Body of pancreas (tissue), 4 donors: ENCODE measurements at places on chromosomes 12 and 14.

- H3K4me1 ChIP-seq: no peaks in the 10 kb centered on the region
- H3K36me3 ChIP-seq: no peaks in the 10 kb centered on the region
- DNase-seq: no peak
These were observed 134.4 kb upstream of the AMIGO2 start for GRCh38 chr12:47214001-47214619.

DNA sequence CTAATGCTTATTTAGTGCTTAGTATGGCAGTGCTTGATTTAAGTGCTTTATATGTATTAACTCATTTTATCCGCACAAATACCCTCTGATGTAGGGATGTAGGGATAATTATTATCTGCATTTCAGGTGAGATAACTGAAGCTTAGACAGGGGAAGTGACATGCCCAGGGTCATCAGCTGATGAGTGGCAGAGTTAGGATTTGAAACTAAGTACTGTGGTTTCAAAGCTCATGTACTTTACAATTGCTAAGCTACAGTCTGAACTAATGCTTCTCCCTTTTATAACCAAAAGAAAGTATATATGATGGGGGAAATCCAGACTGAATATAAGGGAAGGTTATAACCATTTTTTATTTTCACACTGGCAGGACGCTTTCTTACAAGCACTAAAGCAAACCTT, 229.6 kb upstream of the NAV3 start:
- H3K27me3 ChIP-seq: no peaks in the 10 kb centered on the region
- no peak for DNase-seq
- no peak overlapping the region for H3K27ac ChIP-seq
- H3K4me3 ChIP-seq: no peak overlapping the region
- no peaks in the 10 kb centered on the region for H3K36me3 ChIP-seq
- peaks cover 13% of the 10 kb centered on the region for H3K4me1 ChIP-seq

GRCh38 chr12:89657066-89657465, 51.6 kb downstream of the ATP2B1 start:
- no peak overlapping the region for H3K27ac ChIP-seq
- no peaks in the 10 kb centered on the region for H3K36me3 ChIP-seq

GRCh38 chr12:53474819-53475218, 22.9 kb downstream of the PCBP2 start:
- no peak for DNase-seq
- peaks cover 9% of the 10 kb centered on the region for H3K36me3 ChIP-seq
- H3K4me3 ChIP-seq: no peak overlapping the region
- H3K27me3 ChIP-seq: no peaks in the 10 kb centered on the region
- H3K27ac ChIP-seq: no peak overlapping the region

- no peaks in the 10 kb centered on the region for H3K36me3 ChIP-seq
- no peaks in the 10 kb centered on the region for H3K4me1 ChIP-seq
- no peak overlapping the region for H3K27ac ChIP-seq
- H3K27me3 ChIP-seq: no peaks in the 10 kb centered on the region
These were observed 335.2 kb downstream of the SOX5 start for GRCh38 chr12:23614280-23614679.

- no peak for DNase-seq
- no peak overlapping the region for H3K27ac ChIP-seq
- H3K36me3 ChIP-seq: no peaks in the 10 kb centered on the region
- H3K4me3 ChIP-seq: no peak overlapping the region
- H3K4me1 ChIP-seq: peaks cover 6% of the 10 kb centered on the region
These were observed 44.7 kb downstream of the PALS1 start for GRCh38 chr14:67285876-67286452.

GRCh38 chr12:92539110-92539749, 163.6 kb upstream of the PLEKHG7 start:
- peak overlapping the region; percentile 91 for H3K27ac ChIP-seq
- peaks cover 60% of the 10 kb centered on the region for H3K4me1 ChIP-seq
- no peaks in the 10 kb centered on the region for H3K27me3 ChIP-seq
- peak; percentile 83 for DNase-seq
- no peak overlapping the region for H3K4me3 ChIP-seq

DNA sequence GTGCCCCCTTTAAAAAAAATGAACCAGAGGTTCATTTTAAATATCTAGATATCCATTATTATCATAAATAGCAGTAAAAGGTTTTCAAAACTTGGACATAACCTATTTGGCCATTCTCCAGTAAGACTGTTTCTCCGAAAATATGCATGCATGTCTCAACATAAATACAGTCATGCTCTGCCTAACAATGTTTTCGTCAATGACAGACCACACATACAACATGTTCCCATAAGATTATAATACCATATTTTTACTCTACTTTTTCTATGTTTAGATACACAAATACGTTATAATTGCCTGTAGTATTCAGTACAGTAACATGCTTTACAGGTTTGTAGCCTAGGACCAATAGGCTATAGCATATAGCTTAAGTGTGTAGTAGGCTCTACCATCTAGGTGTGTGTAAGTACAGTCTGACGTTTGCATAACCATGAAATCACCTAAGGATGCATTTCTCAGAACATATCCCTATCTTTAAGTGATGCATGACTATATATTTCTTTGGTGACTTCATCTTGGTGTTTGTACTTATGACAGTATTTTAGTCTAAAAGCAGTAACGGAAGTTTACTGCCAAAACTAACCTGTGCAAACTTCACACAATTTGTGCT, 3.2 kb downstream of the TMEM19 start:
- no peak overlapping the region for H3K27ac ChIP-seq
- H3K4me3 ChIP-seq: no peak overlapping the region
- no peaks in the 10 kb centered on the region for H3K27me3 ChIP-seq
- no peak for DNase-seq
- no peaks in the 10 kb centered on the region for H3K36me3 ChIP-seq

DNA sequence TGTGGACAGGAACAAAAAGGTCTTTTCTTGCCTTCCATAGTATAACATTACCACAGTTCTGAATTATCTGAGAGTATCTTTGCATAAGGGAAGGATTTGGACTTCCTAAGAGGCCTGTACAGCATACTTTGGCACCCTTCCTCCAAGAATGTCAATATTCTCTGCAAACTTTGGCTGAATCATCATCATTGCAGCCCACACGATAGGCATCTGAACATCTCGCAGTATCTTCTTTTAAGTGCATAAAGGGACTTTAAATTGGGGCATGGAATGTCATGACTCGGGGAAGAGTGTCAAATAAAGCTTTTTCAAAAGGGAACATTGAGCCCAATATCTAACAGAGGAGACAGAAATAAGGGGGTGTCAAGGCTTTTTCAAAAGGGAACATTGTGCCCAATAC, 646.2 kb upstream of the STXBP6 start:
- H3K4me1 ChIP-seq: no peaks in the 10 kb centered on the region
- no peak overlapping the region for H3K4me3 ChIP-seq
- no peak overlapping the region for H3K27ac ChIP-seq

DNA sequence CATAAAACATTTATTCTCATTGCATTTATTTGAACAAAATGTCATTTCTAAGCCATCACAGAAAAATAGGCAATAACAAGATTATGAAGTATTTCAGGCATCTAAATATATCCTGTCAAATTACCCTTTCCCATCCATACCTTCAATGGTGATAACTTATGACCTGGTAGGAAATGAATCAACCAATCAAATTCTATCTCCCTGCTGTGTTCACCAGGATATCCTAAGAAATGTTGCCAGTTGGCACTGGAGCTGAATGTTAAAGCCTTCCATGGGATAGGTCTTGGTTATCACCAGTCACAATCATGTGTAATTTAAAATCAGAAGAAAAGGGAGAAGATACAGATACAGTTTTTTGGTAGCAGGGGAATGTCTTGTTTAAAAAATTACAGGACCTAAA, 23.7 kb downstream of the BMP4 start:
- no peak for DNase-seq
- no peak overlapping the region for H3K4me3 ChIP-seq
- no peaks in the 10 kb centered on the region for H3K36me3 ChIP-seq
- no peaks in the 10 kb centered on the region for H3K4me1 ChIP-seq

GRCh38 chr12:69354556-69355187, 4.9 kb upstream of the YEATS4 start:
- H3K4me1 ChIP-seq: peaks cover 27% of the 10 kb centered on the region
- H3K27ac ChIP-seq: no peak overlapping the region
- no peaks in the 10 kb centered on the region for H3K27me3 ChIP-seq
- DNase-seq: no peak
- H3K36me3 ChIP-seq: no peaks in the 10 kb centered on the region
- H3K4me3 ChIP-seq: no peak overlapping the region

GRCh38 chr14:52272375-52272774, 4.9 kb downstream of the PTGDR start:
- no peak overlapping the region for H3K4me3 ChIP-seq
- H3K36me3 ChIP-seq: no peaks in the 10 kb centered on the region
- H3K27me3 ChIP-seq: no peaks in the 10 kb centered on the region

- no peak overlapping the region for H3K4me3 ChIP-seq
- H3K36me3 ChIP-seq: no peaks in the 10 kb centered on the region
- no peaks in the 10 kb centered on the region for H3K27me3 ChIP-seq
- no peak overlapping the region for H3K27ac ChIP-seq
- no peak for DNase-seq
These were observed 48.0 kb upstream of the ARID2 start for GRCh38 chr12:45681465-45681864.

- no peaks in the 10 kb centered on the region for H3K36me3 ChIP-seq
- no peak overlapping the region for H3K27ac ChIP-seq
- H3K27me3 ChIP-seq: no peaks in the 10 kb centered on the region
- H3K4me3 ChIP-seq: no peak overlapping the region
- H3K4me1 ChIP-seq: no peaks in the 10 kb centered on the region
- peak; percentile 6 for DNase-seq
These were observed 109.2 kb downstream of the KIF26A start for GRCh38 chr14:104247336-104248202.
